Activated T-helper 1 cell treated with anti-CD3 and anti-CD28 coated beads, Interleukin-2, amount 50 U/mL, for 16 hours (primary cell): ENCODE measurements at places on chromosomes 4 and X.

GRCh38 chrX:3295731-3296130, 50.7 kb downstream of the MXRA5 start:
- DNase-seq, result no peak

DNA sequence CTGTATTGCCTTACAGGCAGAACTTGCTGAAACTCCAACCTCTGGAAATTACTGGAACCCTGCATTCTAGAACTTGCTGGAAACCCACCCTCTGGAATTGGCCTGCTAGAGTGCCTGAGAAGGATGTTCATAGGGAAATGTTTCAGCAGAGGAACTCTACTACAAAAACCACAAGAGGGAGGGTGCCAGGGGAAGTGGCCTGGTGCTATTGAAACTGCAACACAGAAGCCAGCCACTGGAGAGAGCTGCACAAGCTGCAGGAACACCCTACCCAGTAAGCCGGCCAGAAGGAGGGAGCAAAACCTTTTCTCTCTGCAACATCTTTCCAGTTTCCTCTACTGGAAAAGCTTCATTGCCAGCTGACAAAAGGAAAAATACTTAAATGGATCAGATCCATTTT, 2.5 kb upstream of the BRWD3 start:
- no peak for DNase-seq

DNA sequence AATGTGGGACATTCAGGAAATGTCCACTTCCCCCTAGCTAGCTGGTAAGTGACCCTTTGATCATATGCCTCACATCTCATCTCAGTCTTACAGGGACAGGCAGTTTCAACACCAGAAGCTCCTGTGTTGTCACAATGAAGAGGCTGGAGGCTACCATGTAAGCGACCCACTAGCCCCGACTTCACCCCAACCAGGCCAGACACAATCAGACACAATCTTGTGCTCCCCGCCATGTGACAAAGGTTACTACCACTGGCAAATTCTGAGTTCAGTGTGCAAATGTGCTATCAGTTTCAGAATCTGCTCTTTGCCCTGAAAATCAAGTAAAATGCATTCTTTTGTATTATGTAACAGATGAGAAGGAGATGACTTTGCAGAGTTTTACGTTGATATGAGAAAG, 56.9 kb upstream of the STS start:
- DNase-seq, result no peak

GRCh38 chrX:94414746-94415145, 740.7 kb downstream of the FAM133A start:
- no peak for DNase-seq

GRCh38 chr4:95522682-95523530, 25.9 kb downstream of the UNC5C start:
- no peak for DNase-seq

GRCh38 chr4:19239565-19239964, 1012.1 kb upstream of the SLIT2 start:
- no peak for DNase-seq

DNA sequence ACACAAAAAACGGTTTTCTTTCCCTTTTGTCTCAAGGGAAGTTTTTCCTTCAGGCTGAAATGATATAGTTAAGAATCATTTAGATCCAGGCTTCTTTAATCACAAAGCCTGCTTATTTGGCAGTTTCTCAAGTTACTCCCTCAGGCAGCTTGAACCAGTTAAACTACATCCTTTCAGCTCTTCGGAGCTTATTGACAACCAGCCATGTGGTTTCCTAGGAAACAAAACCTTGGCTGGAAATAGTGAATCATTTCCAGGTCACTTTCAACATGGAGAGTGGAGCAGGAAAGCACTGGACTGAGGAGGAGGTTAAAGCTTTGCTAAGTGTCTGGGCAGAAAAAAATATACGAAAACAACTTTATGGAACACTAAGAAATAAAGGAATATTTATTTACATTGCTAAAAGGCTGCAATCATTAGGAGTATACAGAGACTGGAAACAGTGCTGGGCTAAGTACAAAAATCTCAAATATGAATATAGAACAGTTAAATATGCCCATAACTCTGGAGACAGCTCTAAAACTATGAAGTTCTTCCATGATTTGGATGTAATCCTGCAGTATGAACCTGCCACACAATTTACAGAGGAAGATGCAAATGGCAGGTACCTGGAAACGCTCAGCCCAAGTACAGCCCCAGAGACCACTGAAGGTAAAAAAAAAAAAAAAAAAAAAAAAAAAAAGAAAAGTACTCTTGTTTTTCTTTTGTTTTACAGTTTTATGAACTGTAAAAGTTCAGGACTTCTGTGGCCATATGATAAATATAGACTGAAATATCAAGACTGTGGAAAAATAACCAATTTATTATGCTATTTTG, 23.2 kb upstream of the AASDH start:
- DNase-seq, result no peak
